ENCODE measurements at places on chromosomes 13 and 19.

DNA sequence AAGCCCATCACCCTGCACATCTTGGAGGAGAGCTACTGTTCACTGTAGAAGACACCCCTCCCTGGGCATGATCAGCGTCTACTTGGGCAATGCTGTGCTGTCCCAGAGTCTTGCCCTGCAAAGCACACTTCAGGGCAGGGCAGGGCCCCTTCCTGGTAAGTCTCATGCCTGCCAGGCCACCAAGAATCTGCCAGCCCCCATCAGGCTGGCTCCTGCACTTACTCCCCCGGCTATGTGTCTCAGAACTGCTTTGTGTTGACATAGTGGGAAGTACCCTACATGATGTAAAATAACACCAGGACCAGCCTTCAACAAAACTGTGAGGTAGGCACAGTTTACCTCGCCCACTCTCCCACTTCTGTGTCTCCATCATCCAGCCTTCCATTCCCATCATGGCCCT lies 27.8 kb upstream of the ATP12A start:
- no peak for DNase-seq

- no peak for DNase-seq
Observed at GRCh38 chr13:29721766-29722165, 126.3 kb upstream of the SLC7A1 start.

- DNase-seq: no peak
Observed at GRCh38 chr13:43284162-43284561, 260.8 kb downstream of the DNAJC15 start.

DNA sequence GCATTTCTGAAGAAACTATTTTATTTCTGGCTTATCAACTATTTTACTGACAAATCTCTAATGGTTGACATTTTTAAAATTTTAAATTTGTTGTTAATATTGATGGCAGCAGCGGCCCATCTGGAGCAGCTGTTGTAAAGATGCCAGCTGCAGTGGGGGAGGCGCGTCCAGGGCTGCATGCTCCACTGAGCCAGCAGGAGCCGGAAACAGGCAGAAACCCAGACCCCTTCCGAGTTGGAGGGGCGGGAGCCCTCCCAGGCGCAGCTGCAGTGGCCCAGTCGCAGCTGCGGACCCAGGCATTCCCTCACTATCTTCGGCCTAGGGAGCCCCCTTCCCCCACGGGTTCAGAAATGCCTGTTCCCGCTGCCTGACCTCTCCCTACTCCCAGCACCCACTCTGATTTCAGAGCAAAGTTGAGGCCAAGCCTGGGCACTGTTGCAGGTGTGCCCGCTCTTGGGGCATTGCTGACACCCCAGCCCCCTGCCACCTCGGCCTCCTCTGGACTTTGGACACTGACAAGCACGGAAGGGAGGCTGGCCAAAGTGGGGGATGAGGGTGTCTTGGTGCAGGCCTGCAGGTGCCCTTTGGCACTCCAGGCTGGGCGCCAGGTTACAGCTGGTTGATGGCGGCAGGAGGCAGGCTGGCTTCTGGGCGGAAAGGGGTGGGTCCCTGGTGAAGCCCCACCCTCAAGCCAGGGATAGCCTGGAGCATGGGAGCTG lies 69.2 kb downstream of the PIBF1 start:
- DNase-seq: no peak

- DNase-seq: no peak
Observed at GRCh38 chr19:7408251-7408650, 59.5 kb downstream of the ARHGEF18 start.

DNA sequence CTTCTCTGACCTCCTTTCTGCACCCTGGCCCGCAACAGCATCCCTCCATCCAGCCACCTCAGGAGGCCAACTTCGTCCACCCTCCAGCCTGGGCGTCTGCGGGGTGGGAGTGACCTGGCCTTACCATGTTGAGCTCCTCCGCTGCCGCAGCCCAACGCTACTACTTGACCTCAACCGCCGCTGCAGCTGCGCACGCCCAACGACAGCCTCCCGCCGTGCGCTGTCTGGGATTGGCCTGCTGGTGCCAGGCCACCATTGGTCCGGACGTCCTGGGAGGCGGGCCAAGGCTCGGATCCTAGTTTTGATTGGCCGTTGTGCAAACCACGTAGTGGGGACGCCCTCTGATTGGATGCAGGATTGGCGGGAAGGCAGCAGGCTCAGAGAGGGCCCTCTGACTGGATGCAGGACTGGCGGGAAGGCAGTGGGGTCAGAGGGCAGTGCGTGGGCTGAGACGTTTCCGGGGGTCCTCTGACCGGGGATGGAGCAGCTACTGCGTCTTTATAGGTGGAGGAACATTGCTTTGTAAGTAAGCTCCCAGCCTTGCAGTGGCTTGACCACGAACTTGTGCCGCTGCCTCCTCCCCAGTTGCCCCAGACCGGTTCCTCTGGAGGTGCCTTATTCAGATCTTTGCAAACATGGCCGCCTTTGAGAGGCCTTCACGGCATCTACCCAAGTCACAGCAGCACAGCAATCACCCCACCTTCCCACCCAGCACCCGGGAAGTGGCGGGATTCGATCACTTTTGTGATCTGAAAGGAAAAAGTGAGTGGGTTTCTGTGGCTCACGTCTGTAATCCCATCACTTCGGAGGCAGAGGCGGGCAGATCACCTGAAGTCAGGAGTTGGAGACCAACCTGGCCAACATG lies at the start of gene TUBA3C:
TSS of gene TUBA3C (minus strand) at position 204 of the 865 bp plus-strand sequence. CDS start at position 127, 77 bp downstream.
- DNase-seq: no peak

GRCh38 chr13:24851546-24851945 lies 87.6 kb downstream of the RNF17 start:
- DNase-seq: no peak

DNA sequence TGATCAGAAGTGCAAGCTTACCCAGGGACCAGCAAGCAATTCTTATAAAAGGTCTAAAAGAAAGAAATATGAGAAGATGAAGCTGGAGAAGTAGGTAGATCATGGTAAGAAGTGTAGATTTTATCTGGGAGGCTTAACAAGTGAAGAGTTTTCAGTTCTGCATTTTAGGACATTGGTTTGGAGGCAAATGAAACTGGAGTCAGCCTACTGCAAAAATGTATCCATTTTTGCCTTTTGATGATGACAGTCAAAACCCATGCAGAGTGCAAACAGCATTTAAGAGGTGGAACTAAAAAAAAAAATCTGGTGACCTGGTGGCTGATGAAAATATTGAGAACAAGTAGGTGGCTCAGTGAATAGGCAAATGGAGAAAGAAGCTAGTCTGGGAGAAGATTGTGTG lies 216.9 kb downstream of the DNAJC15 start:
- no peak for DNase-seq

DNA sequence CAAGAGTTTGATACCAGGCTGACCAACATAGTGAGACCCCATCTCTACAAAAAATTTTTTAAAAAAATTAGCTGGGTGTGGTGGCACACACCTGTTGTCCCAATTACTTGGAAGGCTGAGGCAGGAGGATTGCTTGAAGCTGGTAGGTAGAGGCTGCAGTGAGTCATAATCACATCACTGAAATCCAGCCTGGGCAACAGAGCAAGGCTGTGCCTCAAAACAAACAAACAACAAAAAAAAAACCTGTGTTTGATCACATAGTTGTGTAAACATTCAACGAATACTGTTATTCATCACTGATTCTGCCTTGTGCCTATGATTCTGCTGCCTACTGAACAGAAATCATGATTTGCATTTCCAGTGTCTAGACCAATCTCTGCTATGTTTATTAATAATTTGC lies 134.0 kb downstream of the TBC1D4 start:
- DNase-seq: no peak

GRCh38 chr19:18391509-18392075 lies 5.6 kb downstream of the GDF15 start:
- DNase-seq: no peak

DNA sequence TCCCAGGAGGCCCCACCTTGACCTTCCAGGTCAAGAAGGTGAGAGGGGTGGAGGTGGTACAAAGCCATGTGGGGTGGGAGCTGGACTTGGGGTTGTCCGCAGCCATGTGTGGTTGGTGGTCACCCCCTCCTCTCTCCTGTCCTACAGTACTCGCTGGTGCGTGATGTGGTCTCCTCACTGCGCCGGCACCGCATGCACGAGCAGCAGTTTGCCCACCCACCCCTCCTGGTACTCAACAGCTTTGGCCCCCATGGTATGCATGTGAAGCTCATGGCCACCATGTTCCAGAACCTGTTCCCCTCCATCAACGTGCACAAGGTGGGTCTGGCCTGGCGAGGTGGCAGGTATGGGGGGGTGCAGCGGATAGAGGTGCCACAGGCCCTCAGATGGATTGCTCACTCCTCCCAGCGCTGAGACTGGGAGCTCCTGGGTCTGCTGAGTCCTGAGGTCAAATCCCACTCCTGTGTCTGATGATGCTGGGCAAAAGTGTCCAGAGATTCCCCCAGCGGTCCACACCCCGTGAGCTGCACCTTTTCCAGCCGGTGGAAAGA lies 1.7 kb downstream of the PPAN start:
- no peak for DNase-seq

DNA sequence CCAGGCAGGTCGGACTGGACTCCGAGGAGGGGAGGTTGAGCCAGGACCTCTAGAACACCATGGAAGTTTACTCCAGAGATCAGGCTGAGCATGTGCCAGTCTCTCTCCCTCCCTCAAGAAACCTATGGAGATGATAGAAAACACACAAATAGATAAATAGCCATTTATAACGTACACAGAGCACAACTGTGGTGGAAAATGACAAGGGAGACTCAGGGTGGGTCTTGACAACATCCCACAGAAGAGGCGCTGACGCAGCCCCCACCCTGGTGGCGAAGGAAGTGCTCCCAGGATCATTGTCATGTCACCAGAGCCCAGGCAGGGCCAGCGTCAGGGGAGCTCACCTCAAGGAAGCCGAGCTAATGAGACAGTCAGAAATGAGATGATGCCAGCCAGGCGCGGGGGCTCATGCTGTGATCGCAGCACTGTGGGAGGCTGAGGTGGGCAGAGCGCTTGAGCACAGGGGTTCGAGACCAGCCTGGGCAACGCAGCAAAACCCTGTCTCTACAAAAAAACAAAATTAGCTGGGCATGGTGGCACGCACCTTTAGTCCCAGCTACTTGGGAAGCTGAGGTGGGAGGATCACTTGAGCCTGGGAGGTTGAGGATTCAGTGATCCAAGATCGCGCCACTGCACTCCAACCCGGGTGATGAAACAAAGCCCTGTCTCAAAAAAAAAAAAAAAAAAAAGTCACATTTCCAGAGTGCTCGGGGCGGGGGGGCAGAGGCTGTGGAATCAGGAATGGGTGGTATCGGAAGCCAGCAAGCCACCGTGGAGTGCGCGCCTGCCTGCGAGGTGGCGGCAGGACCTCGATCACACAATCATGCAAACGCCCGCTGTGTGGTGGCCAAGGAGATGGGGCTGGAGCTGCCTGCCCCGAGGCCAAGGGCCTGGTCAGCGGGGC lies 178.4 kb downstream of the KDM4B start:
- no peak for DNase-seq

DNA sequence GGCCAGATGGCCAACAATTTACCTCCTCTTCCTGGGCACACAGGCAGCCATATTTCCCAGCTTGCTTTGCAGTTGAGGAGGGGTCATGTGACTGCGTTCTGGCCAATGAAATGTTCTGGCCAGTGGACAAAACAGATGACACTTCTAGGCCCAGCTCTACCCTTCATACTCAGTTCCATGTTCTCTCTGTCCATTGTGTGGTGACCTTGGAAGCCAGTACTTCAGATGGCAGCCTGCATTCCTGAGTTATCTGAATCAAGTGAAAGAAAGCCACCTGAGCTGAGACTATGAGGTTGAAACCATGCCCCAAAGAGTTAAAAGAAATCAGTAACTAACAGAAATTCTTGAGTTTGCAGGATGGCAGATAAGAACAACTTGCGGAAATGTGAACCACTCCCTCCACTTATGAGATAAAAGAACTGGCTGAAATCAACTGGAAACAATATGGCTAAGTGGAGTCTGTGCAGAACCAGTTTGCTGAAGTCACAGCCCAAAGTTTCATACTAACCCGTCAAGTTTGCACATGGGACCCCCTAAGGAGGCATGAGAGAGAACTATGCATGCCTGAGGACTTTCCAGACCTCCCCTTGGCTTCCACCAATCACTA lies 8.1 kb downstream of the FAM187B start:
- peak; percentile 78 for DNase-seq

DNA sequence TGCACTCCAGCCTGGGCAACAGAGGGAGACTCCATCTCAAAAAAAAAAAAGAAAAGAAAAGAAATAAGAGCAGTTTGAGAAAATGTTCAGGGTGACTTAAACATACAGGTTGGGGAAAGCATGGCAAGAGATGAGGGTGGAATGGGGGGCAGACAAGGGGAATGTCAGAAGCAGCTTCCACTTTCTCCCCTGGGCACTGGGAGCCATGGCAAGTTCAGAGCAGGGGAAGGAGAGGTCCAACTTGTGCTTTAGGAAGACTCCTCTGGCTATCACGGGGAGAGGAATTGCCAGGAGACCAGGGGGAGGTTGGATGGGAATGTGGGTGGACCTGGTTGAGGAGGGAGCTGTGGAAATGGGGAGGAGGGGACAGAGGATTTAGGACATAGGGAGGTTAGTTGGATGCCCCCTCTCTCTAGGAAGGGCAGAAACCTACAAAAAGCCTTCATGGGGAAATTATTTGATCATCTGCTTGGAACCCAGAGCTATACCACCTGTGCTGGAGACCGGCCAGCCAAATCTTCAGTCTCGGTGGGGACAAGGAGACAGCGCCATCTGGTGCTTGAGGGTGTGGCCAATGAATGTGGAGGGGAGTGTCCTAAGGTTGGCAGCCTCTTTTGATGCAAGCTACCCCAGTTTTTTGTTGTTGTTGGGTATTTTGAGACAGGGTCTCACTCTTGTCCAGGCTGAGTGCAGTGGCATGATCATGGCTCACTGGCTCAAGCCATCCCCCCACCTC lies 7.3 kb upstream of the STRN4 start:
- DNase-seq: peak; percentile 80

GRCh38 chr13:101714195-101714594 lies 261.7 kb downstream of the ITGBL1 start:
- DNase-seq: no peak

DNA sequence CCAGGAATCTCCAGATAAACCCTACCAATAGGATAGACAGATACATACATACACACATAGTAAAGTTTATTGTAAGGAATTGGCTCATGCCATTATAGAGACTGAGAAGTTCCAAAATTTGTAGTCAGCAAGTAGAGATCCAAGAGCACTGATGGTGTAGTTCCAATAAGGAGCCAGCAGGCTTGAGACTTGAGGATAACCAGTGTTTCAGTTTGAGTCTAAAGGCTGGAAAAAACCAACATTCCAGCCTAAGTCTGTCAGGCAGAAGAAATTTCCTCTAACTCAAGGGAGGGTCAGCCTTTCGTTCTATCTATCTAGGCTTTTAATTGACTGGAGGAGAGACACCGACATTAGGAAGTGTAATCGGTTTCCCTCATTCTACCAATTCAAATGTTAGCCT lies 110.2 kb upstream of the TSHZ3 start:
- no peak for DNase-seq

GRCh38 chr13:54373211-54373610 lies 1344.6 kb downstream of the OLFM4 start:
- no peak for DNase-seq

DNA sequence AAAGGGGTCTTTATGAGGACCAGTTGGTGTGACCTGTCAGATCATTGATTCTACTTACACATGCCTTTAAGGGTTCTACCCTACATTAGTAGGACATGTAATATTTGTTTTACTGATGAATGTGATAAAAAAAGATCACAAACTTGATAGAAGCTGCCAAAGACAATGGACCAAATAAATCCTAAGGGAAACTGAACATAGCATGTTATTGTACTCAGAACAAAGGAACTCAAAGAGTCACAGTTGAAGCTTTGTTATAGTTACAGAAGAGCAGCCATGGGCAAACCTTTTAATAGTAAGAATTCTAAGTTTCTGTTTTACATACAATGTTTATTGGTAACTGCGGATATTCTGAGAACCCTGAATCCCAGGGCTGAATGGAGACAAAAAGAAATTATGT lies 780.1 kb downstream of the SLITRK6 start:
- no peak for DNase-seq

GRCh38 chr19:48835734-48836088 lies 580 bp downstream of the HSD17B14 start:
- peak; percentile 92 for DNase-seq

- no peak for DNase-seq
Observed at GRCh38 chr19:7067716-7068115, 1.8 kb upstream of the ZNF557 start.

Data from hematopoietic multipotent progenitor cell (in vitro differentiated cells).